Fibroblast of lung (primary cell): ENCODE measurements at places on chromosomes 12 and 14. TPM values are rescaled to one million over a fixed set of nuclear protein-coding genes. Genes with fewer than 3 reads are reported as not detected.

- DNase-seq, result no peak
Measured at GRCh38 chr12:42360747-42361403, 34.9 kb downstream of the PPHLN1 start.

DNA sequence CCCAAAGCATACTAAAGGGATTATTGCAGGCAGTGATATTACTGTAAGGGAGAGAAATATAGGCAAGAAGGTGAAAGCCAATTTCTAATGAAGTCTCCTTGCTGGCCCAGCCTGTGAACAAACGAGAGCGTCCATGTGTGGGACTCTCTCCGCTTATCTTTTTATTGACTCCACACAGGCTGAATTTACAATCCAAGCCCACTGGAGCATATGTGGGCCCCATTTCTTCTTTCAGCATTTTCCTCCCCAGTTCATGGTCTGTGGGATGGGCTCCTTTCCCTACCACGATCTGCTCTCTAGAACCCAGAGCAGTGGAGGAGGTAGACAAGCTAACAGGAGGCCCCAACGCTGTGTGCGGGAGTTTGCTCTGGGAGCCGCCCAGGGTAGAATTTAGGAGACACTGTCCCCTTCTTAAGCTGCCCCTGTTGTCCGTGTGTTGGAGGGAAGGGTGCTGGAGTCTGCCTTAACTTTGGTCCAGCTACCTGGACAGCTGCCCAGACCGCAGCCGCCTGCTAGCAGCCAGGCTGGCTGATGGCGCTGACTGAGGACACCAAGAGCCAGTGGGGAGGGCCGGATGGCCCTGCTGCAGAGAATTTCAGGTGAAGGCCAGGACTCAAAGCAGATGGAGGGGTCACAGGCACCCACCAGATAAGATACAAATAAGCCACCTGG, 3.2 kb upstream of the HOXC11 start:
- no peak for DNase-seq

GRCh38 chr14:22276913-22277816, 311.9 kb downstream of the DAD1 start:
- peak; percentile 14 for DNase-seq

DNA sequence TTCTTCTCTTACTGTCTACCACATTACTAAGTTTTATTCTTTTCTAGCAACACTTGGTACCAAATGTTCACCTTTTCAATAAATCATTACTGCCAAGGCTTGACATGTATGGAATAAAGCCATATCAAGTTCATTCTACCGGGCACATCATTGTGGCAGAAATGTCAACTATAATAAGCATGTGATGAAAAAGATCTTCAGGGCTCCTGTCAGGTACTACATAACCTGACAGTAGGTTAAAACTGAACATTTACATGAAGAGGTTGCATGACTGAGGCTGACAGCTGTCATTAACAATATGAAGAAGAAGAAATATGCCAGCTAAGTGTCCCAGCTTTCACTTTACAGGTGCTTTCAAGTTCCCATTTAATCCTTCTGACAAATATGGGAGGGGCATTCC, 178.9 kb downstream of the KCNH5 start:
- no peak for DNase-seq

DNA sequence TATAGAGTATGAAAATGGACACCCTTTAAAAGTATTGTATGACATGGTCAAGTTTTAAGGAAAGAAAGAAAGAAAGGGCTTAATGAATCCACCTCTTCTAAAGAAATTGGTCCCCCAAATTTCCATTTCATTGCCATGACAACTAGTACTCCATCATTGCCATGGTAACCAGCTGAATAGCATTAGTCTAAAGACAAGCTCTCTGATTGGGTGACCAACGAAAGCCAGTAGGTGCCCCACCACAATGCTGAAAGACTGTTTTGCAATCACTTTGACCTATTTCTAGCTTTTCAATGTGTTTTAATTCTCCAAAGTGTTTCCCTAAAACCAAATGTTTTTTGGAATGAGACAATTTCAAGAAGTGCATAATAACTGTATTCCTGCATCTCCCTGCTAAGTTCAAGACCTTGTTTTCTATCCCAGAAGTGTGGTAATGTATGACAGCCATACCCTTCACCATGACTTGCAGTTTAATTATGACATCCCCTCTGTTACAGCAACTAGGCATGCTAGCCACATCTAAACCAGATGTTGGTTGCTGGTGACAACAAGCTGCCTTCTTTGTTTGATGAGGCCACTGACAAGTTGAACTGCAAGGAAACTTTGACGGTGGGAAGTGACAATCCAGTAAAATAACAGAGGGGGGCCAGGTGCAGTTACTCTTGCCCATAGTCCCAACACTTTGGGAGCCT, 46.7 kb downstream of the KICS2 start:
- no peak for DNase-seq

GRCh38 chr14:100673807-100674154, 52.9 kb upstream of the DLK1 start:
- DNase-seq, result no peak

GRCh38 chr12:131274061-131274460, 320.4 kb downstream of the ADGRD1 start:
- no peak for DNase-seq

DNA sequence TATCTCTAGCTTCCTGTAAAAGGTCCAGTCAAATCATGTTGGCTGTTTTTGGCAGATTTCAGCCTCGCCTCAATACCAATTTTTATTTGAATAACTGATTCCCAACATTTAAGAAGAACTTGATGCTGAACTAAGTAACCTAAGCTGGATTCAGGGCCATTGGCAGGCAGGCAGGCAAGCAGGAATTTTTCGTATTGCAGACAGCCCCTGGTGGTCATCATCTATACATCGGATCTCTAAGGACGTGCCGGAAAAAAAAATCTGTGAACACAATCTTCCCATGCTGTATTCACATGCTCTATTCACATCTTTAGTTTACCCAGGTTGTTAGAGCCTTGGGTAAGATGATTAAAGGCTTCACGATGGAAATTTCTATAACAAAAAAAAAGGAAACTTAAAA, 7.0 kb downstream of the VCPKMT start:
- DNase-seq, result peak; percentile 31

PZP gene
- total RNA-seq, result not detected in 2 replicates

STAC3 gene
- 0.26 and 0.33 TPM in 2 replicates for total RNA-seq
